ENCODE measurements at places on chromosomes 2 and 18.
A peak's percentile ranks its signal among the peaks of the same experiment; 100 is the strongest.

GRCh38 chr18:29465526-29465925, 1288.6 kb upstream of the CDH2 start:
- no peak for DNase-seq

GRCh38 chr2:172813314-172813888, 77.8 kb downstream of the RAPGEF4 start:
- DNase-seq, result no peak

- no peak for DNase-seq
These were observed 53.8 kb downstream of the GTF3C3 start for GRCh38 chr2:196745711-196746110.

- DNase-seq, result no peak
These were observed 20.4 kb downstream of the TGFBRAP1 start for GRCh38 chr2:105309147-105309545.

- DNase-seq, result no peak
These were observed 170.7 kb upstream of the SOX11 start for GRCh38 chr2:5521461-5521860.

DNA sequence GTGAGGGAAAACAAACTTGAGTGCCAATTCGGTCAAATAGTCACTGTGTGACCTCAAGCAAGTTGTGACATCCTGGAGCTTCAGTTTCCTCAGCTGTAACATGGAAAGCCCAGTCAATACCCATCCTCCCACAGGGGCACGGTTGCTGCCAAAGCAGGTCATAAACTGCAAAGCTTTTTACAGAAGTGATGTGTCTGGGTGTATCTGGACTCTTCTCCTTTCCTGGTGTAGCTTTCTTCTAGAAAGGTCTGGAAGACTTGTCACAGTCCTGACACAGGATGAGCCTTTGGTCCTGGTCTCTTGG, 4.2 kb upstream of the AFF3 start:
- no peak for DNase-seq

DNA sequence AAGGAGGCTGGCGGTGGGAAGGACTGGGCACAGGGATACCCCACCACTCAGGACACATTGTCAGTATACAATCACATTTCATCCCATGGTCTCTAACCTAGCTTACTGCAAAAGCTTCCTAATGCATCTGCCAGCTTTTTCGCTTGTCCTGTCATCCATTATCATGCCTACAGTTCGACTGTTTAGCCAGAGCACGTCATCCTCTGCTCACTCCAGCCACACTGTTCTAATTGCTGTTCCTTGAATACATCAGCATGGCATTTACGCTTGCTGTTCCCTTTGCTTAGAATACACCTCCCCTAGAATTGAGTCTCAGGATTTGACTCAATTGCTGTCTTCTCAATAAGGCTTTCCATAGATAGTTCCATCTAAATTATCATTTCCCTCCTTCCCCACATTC, 166.3 kb downstream of the CCDC148 start:
- DNase-seq, result no peak

DNA sequence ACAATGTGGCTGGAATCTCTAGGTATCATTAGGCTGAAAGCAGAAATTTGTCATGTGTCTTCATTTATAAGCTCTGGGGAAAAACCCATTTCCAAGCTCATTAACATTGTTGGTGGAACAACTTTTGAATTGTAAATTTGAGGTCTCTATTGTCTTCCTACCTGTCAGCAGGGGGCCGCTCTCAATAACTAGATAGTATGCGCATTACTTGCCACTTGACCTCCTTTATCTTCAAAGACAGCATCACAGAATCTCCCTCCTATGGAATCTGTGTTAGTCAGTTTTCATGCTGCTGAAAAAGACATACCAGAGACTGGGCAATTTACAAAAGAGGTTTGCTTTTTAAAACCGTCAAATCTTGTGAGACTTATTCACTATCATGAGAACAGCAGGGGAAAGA, 223.1 kb downstream of the CALCRL start:
- no peak for DNase-seq

DNA sequence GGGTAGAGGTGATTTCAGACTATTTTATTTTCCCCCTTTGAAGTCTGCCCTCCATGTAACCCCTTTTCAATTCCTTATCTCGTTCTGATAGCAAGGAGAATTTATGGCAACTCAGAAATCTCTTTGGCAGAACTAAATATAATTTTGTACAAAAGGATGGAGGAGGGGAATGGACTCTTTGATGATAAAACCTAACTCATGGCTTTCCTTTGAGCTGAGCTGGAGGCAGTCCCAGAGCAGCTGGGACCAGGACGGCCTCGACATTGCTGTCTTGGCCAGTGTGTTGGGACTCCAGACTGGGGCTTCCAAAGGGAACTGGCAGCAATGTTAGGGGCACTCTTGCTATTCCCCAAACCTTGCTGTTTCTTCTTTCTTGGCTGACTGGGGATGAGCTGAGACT, 47.7 kb downstream of the PAX8 start:
- DNase-seq, result no peak

- DNase-seq, result no peak
These were observed 327.7 kb upstream of the SLC14A2 start for GRCh38 chr18:45287531-45287930.

DNA sequence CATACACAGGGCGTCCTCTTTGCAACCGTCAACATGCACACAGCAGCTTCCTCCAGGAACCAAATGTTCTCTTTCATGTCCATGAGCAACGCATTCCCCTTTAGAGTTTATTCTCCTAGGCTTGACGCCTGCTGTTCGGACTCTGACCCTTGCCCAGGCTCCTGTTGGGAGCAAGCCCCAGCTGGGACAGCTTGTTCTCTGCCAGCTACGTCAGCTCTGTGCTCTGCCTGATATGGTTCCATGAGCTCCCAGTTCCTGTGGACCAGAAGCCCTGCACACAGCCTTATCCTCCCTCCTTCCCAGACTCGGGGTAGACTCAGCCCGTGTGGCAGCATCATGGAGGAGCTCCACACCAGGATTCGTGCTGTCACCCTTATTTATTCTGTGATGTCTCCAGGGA, 253.1 kb upstream of the PXDN start:
- no peak for DNase-seq

DNA sequence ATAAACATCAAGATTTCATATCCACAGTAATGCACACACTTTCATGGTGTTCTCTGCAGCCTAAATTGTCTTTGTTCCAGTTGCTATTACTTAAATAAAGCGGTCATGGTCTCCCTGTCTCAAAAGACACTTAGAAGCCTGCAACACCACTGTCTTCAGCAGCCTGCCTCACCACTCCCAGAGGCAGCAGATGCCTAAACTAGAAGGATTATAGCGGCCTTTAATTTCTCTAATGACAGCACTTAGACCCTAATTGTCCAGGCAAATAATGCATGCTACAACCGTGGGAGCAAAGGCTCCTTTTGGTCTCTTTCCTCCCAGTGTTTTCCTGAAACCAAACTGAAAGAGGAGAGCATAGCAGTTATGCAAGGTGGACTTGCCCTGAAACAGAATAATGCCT, 248.8 kb upstream of the SLC39A10 start:
- DNase-seq, result no peak

- no peak for DNase-seq
These were observed 221.0 kb downstream of the MTX2 start for GRCh38 chr2:176490061-176490861.

GRCh38 chr18:10856132-10856531, 293.2 kb downstream of the PIEZO2 start:
- DNase-seq, result no peak

DNA sequence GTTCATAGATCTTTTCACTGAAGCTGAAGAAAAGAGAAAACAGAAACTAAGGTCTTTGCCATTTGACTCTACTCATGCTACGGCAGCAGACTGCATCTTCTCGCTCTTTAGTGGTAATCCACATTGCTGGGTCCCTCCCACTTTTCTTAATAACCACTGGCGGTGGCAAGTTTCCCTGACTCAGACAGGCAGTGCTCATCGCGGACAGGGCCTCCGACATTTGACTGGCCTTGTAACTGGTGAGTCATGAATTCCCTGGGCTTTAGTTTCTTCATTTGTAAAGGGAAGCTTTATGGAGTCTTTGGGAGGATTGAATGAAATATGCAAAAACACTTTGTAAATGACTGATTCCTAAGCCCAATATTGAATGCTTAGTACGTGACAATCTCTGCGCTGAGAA, 238.2 kb upstream of the RBBP8 start:
- peak; percentile 81 for DNase-seq

GRCh38 chr2:103789381-103790095, 1027.7 kb downstream of the TMEM182 start:
- no peak for DNase-seq

DNA sequence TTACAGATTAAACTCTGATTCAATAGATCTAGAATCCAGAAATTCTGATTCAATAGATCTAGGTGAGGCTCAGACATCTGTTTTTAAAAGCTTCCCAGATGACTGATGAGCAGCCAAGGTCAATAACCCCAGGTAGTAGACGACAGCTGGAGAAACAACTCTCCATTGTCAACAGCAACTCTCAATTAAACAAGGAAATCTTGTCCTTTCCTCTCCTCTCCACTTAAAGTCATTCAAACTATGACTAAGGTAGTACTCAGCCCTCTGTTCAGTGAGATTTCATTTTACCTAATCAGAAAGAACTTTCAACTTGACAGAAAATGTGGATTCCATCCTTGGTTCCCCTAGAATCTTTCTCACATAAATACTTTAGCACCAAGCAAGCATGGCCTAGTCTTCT, 94.6 kb upstream of the SCG2 start:
- DNase-seq, result no peak

GRCh38 chr2:60634438-60634837, 81.0 kb upstream of the BCL11A start:
- no peak for DNase-seq

DNA sequence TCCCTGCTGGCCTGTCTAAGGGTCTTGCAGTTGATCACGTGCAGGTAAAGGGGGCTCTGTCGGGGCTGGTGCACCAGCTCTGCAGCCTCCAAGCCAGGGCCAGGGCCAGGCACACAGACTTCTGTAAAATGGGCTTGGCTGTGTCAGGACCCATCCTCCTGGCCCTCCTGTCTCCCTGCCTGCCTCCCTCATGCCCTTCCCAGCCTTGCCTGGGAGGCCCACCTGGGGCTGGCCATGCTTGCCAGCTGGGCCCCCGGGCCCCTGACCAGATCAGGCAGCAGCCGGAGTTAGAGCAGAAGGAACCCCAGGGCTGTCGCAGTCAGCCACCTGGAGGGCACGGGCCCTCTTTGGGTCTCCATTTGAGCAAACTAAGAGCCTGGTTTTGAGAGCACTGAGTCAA, 2.0 kb downstream of the SLC66A3 start:
- DNase-seq, result no peak

GRCh38 chr2:195686564-195686963, 29.5 kb downstream of the SLC39A10 start:
- DNase-seq, result no peak

GRCh38 chr2:238097988-238098871, 1.9 kb upstream of the ESPNL start:
- peak; percentile 23 for DNase-seq

- no peak for DNase-seq
These were observed 239.8 kb downstream of the HAUS1 start for GRCh38 chr18:46343931-46344372.

DNA sequence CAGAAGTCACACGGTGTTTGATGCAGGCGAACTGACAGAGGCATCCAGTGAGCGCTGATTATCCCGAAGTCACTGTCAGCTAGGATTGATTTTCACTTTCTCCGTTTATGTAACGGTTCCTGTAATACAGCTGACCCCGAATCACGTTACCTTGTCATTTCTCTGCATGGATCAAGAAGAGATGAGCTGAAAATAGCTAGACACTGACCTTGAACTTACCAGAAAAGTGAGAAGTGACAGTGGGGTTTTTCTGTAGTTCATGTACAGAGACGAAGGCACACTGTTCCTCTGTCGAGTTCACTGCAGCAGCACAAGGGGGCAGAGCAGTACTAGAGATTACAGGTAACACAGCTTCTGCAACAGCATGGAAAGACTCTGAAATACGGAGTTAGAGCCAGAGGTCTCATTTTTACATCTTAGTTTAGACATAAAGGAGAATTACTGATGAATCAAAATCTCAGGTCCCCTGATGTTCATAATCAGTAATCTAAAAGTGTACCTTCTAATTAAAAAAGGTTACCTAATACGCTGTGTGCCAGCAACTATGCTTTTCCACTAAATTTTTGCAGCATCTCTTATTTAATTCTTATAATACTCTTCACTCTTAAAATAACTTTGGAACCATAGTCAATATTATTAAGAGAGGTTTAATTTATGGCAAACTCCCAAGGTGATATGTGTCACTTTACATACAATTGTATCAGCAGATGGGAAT, 33.1 kb downstream of the ARHGAP15 start:
- peak; percentile 15 for DNase-seq

DNA sequence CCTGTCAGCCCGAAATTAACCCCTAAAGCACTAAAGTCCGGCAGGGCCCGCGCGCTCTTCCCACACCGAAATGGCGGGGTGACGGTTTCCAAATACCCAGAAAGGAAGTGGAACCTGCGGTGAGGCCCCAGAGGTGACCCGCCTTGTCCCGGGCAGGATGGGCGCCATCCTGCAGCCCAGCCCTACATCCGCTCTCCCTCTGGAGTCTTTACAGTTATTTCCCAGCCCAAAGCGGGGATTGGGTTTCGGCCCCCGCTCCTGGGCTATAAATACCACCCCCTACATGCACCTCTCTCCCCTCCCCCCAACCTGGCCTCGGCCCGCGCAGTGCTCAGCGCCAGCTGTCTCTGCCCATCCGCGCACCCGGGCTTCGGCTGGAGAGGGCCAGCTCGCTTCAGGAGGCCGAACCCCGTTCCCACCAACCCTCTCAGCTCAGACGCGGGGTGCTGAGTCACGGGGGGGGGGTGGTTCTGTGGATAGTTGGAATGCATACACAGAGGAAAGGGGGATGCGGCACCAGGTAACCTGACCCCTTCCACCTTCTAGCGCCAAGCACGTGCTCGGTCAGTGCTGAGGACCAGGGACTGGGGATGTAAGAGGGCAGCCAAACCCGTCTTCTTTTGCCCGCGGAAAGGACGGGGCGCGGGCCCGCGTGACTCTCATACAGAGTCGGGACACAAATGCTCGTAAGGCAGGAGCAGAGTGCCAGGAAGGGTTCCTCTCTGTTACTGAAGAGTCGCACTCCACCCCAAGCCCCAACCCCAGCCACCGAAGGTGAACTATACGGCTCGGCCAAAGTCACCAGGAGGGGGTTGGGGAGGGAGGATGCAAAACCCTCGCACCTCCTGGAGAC, at the start of gene TUBA4B:
Gene TUBA4B (plus strand): TSS at position 344 of the 853 bp plus-strand sequence. CDS start 165 bp downstream, at position 509.
- no peak for DNase-seq

- no peak for DNase-seq
These were observed 195.0 kb downstream of the CCDC102B start for GRCh38 chr18:68992719-68993482.

GRCh38 chr18:45353530-45353929, 261.7 kb upstream of the SLC14A2 start:
- no peak for DNase-seq

GRCh38 chr2:118847762-118848172, 319 bp upstream of the EN1 start:
- DNase-seq, result no peak

- DNase-seq, result no peak
These were observed 69.6 kb upstream of the DNMT3A start for GRCh38 chr2:25411281-25411680.

DNA sequence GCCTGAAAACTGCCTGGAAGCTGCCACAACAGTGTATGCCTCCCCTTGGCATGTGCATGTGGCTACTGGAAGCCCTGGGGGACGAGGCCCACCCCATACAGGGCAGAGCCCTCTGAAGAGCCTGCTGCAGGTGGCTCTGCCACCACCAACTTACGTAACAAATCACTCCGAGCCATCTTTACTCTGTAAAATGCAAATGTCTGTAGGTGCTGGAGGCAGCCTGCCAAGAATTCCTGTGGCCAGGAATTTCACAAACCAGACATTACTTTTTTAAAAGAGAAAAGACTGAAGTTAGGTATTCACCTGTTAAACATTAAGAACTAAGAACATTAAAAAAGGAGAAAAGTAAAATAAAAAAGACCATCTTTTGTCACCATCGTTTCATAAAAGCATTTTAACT, 106.3 kb downstream of the GPR39 start:
- no peak for DNase-seq

All from AG04450 (cell line).